ENCODE measurements at places on chromosomes 11 and 22. TPM values are rescaled to one million over a fixed set of nuclear protein-coding genes. Genes with fewer than 3 reads are reported as not detected.

GRCh38 chr22:42714308-42714707 lies 6.4 kb downstream of the A4GALT start:
- no peak for DNase-seq

CBLIF gene
- total RNA-seq: not detected

- no peak for DNase-seq
Observed at GRCh38 chr11:11789735-11790369, 51.9 kb upstream of the USP47 start.

DNA sequence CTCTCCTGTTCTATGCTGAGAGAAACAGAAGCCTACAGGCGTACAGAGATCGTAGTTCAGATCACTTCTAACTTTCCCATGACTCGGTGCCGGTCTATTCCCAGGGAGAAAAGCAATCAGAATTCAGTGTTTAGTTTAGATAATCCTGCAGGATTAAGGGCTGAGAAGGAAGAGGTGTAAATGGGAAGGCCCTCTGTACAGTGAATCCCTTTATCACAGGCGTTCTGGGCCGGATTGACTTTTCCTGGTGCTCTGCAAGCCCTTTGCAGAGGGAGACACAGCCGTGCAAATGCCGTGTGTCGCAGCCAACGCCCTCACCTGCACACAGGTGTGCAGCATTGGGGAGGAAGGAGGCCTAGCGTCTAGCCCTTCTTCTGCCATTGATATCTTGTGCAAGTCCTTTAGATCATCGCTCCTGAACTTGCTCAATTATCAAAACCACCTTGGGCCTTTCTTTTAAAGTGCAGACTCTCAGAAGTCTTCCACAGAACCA lies 90.6 kb downstream of the DSCAML1 start:
- no peak for DNase-seq

POU2AF2 gene
- total RNA-seq: not detected

DNA sequence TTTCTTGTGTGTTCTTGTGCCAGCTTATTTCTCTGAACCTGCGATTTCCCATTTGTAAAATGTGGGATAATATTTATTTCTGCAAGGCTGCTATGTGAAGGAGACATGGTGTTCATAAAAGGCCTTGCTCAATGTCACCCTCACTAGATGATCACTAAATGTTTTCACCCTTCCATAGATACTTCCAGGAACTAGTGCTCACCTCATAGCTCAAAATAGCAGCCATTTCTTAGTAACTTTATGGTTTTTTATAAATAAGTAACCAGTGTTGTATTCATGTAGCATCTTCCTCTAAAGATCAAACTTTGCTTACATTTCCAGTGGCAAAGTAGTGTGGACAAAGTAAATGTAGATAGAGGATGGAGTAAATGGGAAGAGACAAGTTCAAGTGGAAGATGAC lies 23.8 kb downstream of the SYTL2 start:
- DNase-seq: no peak

CD44 gene
- total RNA-seq: 462 TPM

DNA sequence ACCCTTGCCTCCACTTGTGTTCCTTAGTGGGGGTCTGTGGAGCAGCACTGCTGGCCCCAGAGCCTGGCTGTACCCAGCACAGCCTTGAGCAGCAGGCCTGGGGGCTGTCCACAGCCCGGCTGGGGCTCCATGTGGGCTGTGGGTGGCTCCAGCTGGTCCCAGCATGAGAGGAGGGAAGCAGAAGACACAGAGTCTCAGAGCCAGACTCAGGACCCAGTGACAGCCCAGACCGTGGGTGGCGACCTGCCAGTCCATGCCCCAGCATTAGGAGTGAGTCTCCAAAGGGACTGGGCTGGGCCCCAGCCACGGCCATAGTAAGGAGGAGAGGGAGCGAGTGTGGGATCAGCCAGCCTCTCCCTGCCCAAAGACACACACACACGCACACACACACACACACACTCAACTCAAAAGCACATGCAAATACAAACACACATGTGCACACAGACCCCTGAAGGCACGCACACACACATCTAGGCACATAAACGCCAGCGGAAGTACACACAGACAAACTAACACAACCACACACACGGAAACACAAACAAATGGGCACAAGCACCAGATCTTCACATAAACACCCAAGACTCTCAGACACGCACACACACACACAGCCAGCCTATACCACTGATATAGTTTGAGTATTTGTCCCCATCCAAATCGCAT lies 16.7 kb upstream of the LRRC10B start:
- DNase-seq: no peak

GRCh38 chr11:130778705-130779104 lies 137.6 kb downstream of the SNX19 start:
- no peak for DNase-seq

TUBA8 gene
- total RNA-seq: 3.1 TPM

GRCh38 chr11:6617315-6617781 lies 1.9 kb downstream of the TPP1 start:
- no peak for DNase-seq

TSGA10IP gene
- total RNA-seq: not detected

DNA sequence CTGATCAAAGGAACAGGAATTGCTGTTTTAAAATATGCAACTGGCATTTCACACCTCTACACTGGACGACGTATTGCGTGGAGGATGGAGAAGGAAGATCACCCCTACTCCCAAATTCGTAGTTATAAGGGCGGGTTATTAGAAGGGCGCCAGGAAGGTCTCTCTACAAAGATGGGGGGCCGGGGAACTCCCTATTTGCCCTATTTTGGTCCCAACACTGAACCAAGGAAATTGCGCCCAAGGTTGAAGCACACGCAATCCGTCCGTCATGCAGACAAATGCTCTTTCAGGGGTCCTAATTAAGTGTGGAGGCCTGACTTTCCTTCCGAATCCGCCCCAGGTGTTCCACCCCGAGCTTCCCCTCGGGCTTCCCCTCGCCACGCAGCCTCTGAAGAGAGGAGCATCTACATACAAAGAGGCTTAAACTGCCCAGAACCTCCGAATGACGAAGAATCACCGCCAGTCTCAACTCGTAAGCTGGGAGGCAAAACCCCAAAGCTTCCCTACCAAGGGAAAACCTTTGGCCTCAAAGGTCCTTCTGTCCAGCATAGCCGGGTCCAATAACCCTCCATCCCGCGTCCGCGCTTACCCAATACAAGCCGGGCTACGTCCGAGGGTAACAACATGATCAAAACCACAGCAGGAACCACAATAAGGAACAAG lies 396 bp downstream of the NPAT start:
- DNase-seq: no peak

GRCh38 chr22:30655532-30655931 lies 12.1 kb downstream of the DUSP18 start:
- DNase-seq: no peak

DNAJB7 gene
- not detected for total RNA-seq

- peak; percentile 74 for DNase-seq
Observed at GRCh38 chr11:61254403-61255025, 13.5 kb downstream of the PGA5 start.

SAA1 gene
- total RNA-seq: 69.0 TPM

GRCh38 chr11:102545701-102546100 lies 15.2 kb upstream of the MMP7 start:
- DNase-seq: no peak

GRCh38 chr11:69215216-69215615 lies 59.5 kb downstream of the SMIM38 start:
- no peak for DNase-seq

OR52D1 gene
- not detected for total RNA-seq

DNA sequence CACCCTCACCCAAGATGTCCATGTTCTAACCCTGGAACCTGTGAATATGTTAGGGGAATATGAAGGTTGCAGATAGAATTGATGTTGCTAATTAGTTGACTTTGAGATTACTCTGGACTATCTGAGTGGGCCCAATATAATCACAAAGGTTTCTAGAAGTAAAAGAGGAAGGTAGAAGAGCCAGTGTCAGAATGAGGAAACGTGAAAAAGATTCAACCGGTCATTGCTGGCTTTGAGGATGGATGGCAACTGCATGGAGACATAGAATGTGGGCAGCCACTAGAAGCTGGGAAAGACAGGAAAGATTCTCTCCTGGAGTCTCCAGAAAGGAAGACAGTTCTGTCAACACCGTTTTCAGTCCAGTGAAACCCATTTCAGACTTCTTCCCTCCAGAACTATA lies 86.6 kb downstream of the CLPB start:
- no peak for DNase-seq

DNA sequence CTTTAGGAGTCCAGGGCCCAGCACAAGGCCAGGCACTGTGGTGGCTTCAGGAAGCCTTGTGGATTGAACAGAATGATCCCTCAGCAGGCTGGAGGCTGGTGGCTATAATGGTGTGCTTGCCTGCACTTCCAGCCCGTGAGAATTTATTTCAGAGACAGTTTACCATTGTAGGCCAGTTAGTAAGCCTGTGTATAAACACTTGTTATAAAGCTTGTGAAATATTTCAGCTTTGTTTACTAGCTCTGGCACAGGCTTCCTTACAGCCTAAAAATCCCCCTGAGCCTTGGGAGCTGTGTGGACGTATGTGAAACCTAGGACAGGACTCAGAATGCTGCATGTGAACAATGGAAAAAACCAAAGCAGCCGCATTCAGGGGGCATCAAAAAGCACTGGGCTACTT lies 26.6 kb upstream of the ACER3 start:
- no peak for DNase-seq

GGTLC3 gene
- not detected for total RNA-seq

DNA sequence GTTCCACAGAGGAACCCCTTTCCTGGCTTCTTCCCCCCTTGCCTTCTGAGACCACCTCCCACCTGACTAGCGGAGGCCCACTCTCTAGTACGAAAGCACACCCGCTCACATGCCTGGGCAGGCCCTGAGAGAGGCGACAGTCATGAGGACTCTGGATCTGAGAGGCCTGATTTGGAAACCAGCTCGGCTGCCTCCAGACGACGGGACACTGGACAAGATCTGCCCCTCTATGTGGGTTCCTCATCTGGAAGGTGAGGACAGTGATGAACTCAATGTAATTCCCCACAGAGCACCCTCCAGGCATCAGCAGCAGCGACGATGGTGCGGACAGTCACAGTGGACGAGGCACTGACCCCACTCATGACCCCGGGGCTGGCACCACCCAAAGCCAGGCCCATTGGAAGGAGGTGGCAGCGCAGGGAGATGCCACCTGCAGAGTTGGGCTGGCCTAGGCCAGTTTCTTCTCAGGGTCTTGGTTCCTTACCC lies 7.5 kb downstream of the SULT4A1 start:
- peak; percentile 66 for DNase-seq

- DNase-seq: no peak
Observed at GRCh38 chr11:68324241-68324640, 11.8 kb downstream of the LRP5 start.

ART1 gene
- total RNA-seq: not detected

CNTF gene
- total RNA-seq: 1.9 TPM

DNA sequence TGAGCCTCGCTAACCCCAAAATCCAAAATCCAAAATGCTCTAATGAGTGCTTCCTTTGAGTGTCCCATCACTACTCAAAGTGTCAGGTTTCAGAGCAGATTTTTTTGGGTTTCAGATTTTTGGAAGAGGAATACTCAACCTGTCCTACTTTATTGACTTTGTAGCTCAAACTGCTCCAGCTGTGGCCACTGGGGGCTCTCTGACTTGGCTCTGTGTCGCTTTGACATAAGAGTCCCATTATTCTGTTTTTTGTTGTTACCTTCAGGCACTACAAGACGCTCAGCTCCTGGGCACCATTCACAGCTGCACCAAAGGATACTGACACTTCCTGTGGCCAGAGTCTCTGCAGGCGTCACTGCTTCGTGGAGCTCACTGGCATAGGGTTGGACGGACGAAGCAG lies 41.1 kb downstream of the PHF21B start:
- no peak for DNase-seq

- DNase-seq: no peak
Observed at GRCh38 chr11:77593883-77594282, 4.1 kb downstream of the AQP11 start.

All from aorta (tissue), 5 donors.